ENCODE measurements at places on chromosomes 7 and 10.

DNA sequence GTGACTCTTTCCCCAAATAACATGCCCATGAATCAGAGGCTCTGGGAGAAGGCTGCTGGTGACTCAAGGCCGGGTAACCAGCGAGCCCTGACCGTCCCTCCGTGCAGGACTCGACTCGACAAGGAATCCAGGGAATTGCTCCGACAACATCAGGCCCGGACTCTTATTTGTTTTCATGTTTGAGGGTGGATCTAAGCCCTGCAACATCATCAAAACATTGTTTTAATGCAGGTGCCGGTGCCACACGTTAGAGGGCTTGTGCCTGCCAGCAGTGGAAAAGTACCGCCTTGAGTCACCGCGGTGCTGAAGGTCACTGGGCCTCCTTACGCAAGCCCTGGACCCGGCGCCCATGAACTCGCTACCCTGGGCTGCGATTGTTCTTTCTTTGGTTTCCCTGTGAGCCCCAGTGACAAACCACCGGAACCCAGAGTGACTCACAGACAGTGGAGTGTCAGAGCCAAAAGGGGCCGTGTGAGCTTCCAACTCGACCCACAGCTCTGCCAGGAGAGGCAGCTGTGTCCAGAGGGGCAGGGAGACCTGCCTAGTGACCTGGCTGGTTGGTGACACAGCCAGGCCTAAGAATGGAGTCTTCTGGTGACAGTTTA lies 139.4 kb upstream of the SHH start:
- no peak for DNase-seq

DNA sequence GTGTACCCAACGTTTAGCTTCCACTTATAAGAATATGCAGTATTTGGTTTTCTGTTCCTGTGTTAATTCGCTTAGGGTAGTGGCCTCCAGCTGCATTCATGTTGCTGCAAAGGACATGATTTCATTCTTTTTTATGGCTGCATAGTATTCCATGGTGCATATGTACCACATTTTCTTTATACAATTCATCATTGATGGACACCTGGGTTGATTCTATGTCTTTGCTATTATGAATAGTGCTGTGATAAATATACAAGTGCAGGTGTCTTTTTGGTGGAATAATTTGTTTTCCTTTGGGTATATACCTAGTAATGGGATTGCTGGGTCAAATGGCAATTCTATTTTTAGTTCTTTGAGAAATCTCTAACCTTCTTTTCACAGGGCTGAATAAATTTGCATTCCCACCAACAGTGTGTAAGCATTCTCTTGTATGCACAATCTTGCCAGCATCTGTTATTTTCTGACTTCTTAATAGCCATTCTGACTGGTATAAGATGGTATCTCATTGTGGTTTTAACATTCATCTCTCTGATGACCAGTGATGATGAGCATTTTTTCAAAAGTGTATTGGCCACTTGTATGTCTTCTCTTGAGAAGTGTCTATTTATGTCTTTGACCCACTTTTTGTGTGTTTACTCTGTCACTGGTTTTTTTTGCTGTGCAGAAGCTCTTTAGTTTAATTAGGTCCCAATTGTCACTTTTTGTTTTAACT lies 72.5 kb upstream of the CC2D2B start:
- DNase-seq, result no peak

- DNase-seq, result peak; percentile 90
Measured at GRCh38 chr10:119211625-119212441, 4.5 kb downstream of the GRK5 start.

DNA sequence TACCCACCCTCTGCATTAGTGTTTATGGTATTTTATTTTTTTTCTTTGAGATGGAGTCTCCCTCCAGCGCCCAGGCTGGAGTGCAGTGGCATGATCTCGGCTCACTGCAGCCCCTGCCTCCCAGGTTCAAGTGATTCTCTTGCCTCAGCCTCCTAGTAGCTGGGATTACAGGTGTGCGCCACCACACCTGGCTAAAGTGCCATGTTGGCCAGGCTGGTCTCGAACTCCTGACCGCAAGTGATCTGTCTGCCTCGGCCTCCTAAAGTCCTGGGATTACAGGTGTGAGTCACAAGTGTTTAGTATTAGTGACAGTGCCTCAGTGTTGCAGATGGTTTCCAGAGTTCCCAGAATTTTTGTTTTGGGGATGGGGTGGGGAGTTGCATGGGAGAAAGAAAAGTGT lies 120.3 kb downstream of the NPY start:
- no peak for DNase-seq

DNA sequence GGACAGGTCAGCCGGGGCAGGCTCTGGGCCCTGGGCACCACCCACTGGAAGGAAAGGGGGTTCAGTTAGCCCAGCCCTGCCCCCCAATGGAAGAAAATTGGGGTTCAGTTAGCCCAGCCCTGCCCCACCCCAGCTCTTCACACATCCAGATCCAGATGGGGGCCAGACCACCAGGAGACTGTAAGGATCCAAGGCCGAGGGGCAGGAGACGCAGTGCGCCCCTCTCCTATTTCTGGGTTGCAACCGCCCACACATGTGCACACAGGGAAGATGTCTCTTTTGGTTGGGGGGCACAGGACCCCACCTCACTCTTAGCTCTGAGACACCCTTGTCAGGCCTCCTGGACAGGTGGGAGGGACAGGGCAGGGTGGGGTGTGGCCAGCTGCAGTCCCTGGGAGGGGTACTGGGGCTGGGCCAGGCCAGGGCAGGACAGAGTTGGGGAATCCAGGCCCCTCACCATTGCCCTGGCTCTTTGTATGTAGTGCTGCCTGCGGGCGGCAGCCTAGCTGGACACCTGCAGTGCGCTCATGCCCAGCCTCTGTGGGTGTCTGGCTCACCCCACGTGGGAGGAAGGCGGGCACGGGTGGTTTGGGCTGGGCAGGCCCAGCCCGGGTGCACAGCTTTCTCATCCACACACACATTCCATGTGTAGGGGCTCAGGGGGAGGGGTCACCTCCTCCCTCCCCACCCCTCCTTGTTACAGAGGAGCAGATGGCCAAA lies 141.2 kb downstream of the LHPP start:
- no peak for DNase-seq
